Mucosa of descending colon (tissue), 3 donors: ENCODE measurements at places on chromosomes 2 and 18. TPM values are rescaled to one million over a fixed set of nuclear protein-coding genes. Genes with fewer than 3 reads are reported as not detected.

DNA sequence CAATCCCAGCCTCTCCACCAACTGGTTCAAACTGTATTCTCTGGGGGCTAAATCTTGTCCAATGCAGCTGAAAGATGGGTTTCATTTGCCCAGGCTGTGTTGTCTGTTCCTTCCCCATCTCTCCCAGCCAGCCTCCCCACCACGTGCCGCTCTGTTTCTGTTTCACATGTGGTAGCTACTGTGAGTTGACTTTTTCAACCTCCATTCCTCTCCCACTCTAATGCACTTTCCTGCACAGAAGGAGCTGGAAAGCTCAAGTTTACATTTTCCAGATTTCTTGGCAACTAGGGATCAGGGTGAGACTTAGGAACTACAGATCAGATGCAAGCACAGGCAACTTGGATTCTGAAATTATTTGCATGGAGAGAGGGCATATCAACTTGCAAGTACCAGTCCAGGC lies 19.0 kb upstream of the NPAS2 start:
- no peak for DNase-seq

DNA sequence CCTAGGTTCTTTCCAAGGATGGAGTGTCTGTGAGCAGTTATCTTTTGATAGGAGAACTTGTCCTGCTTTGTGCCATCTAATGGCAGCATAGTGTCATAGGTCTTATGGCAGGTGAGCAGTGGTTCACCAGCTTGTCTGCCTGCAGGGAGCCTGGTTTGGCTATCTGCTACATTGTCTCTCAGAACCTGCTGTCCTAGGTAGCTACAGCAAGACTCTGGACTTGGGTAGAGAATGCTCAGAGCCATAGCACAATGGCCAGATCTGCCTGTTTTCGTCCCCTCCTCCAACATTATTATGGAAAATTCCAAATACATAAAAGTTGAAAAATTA lies 28.3 kb downstream of the AGFG1 start:
- no peak for DNase-seq

Gene MROH2A
- not detected for total RNA-seq

- DNase-seq, result no peak
Observed at GRCh38 chr2:224155896-224156295, 116.8 kb upstream of the SERPINE2 start.

GRCh38 chr2:113080134-113080533 lies 12.4 kb downstream of the IL1F10 start:
- peak; percentile 43 for DNase-seq

DNA sequence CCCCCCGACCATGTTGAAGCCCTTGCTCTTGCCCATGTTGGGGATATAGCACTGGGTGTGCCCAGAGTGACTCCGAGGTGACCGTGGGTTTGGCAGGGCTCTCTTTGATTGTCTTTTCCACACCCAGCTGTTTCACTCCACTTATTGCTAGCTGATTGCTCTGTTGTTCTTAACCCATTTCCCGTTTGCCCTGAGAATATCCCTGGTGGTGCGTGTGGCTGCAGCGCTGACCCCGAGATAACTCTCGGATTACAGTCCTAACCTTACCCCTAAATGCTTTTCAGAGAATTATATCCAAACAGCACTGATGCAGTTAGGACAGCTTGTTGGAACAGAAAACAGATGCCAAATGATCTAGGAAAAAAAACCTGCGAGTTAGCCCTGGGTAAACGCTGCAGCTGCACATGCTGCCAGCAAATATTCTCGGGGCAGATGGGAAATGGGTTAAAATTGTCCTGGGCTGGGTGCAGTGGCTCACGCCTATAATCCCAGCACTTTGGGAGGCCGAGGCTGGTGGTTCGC lies 34.3 kb upstream of the SNORC start:
- peak; percentile 76 for DNase-seq

DNA sequence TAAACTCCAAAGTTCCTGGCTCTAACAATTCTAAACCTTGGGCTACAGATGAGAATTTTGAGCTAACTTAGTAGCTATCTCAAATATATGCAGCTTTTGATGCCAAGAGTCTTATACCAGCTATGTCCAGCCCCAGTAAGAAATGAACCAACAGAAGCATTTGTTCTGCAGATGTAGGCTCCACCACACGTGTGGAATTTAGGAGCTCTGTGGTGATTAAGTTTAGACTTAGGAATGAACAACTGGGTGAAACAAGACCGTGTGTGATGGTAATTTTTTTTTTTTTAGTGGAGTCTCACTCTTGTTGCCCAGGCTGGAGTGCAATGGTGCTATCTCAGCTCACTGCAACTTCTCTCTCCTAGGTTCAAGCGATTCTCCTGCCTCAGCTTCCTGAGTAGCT lies 179.7 kb downstream of the ANKRD30B start:
- DNase-seq, result no peak

GRCh38 chr2:190984595-190984994 lies 29.4 kb downstream of the STAT1 start:
- DNase-seq, result no peak

GRCh38 chr2:72562451-72563153 lies 263.2 kb downstream of the EXOC6B start:
- DNase-seq, result no peak

Gene ACKR3
- total RNA-seq, result 11.9 TPM

- no peak for DNase-seq
Observed at GRCh38 chr18:74375999-74376398, 60.4 kb downstream of the C18orf63 start.
